ENCODE measurements at places on chromosomes 5 and 9. TPM values are rescaled to one million over a fixed set of nuclear protein-coding genes. Genes with fewer than 3 reads are reported as not detected.

- DNase-seq = no peak
Measured at GRCh38 chr5:6187501-6187900, 190.8 kb downstream of the MED10 start.

LTC4S gene
- 10.6 TPM for total RNA-seq

P4HA2 gene
- total RNA-seq = 57.9 TPM

PAPPA gene
- total RNA-seq = 2.0 TPM

DNA sequence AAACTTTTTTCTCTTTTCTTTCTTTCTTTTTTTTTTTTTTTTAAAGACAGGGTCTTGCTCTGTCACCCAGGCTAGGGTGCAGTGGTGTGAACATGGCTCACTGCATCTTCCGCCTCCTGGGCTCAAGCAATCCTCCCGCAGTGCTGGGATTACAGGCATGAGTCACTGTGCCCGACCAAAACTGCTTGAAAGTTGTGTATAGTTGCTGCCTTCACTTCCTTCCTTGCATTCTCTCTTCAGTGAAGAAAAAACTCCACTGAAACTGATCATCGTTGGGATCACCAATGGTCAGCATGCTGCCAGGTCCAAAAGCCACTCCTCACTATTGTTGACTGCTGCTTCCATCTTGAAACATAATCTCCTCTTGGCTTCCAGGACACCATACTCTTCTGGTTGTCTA is 66.6 kb upstream of the CTNNA1 start:
- DNase-seq = no peak

- DNase-seq = no peak
Measured at GRCh38 chr5:89445106-89445745, 562.2 kb upstream of the MEF2C start.

- no peak for DNase-seq
Measured at GRCh38 chr5:16585041-16585667, 31.6 kb downstream of the RETREG1 start.

RUSC2 gene
- 27.4 TPM for total RNA-seq

DNA sequence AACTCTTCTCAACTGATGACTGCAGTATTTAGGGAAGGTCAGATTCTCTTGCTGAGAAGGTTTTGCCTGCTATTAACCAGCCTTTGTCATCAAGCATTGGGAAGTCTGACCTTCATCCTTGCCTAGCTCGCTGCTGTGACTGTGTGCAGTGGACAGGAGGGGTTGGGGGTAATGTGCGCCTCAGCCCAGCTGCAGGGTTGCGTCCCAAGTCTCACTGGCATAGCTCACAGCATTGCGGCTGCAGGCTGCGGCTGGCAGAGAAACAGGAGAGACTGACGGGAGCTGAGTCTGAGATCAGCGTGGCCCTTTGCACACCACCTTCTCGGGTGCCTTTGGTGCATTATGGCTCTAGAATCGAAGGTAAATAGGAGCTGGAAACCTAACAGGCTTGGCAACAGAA is 55.9 kb upstream of the NCS1 start:
- no peak for DNase-seq

MOB3B gene
- total RNA-seq = 6.0 TPM

- DNase-seq = no peak
Measured at GRCh38 chr5:882253-883183, 10.1 kb downstream of the BRD9 start.

PCDHGB4 gene
- 4.9 TPM for total RNA-seq

BTNL8 gene
- 1.0 TPM for total RNA-seq

GRCh38 chr5:151520294-151520693 is 70.8 kb downstream of the FAT2 start:
- no peak for DNase-seq

GRCh38 chr9:7823651-7824050 is 24.1 kb upstream of the DMAC1 start:
- DNase-seq = no peak

- DNase-seq = no peak
Measured at GRCh38 chr9:70615464-70616138, 201.1 kb upstream of the KLF9 start.

GRCh38 chr9:83061990-83062650 is 822 bp downstream of the RASEF start:
- peak; percentile 92 for DNase-seq

DNA sequence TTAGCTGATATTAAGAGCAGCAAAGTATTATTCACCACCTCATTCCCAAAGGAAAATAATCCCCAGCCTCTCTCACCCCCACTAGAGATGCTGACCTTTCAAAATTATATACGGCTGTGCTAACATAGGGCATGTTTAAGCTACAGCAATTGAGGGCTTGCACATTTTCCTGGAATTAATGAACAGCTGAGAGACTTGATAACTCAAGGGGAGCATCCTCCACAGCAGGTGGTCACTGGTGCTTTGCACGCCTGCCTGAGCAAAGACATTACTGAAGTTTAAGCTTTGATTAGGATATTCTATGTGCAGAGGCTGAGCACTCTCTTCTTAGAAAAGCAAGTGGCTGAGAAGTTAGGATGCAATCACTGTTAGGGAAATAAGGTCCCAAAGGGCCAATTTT is 230.9 kb downstream of the FAM114A2 start:
- DNase-seq = no peak

GAPT gene
- not detected for total RNA-seq

GRCh38 chr9:134162212-134162775 is 2.1 kb downstream of the RNU6ATAC start:
- DNase-seq = no peak

- no peak for DNase-seq
Measured at GRCh38 chr9:87039809-87040392, 92.6 kb upstream of the GAS1 start.

ZDHHC11 gene
- 4.7 TPM for total RNA-seq

UNC13B gene
- 20.2 TPM for total RNA-seq

THBS4 gene
- total RNA-seq = 20.8 TPM

DEPDC1B gene
- total RNA-seq = 2.3 TPM

- no peak for DNase-seq
Measured at GRCh38 chr9:89277454-89277853, 33.5 kb upstream of the CKS2 start.

GNA14 gene
- total RNA-seq = 1.6 TPM

GRCh38 chr9:3361116-3361515 is 164.7 kb downstream of the RFX3 start:
- no peak for DNase-seq

GRCh38 chr5:170333161-170333910 is 35.8 kb upstream of the LCP2 start:
- DNase-seq = peak; percentile 20

GRCh38 chr9:69250681-69251080 is 74.3 kb upstream of the ENTREP1 start:
- no peak for DNase-seq

GRCh38 chr5:139403787-139404483 is at the start of gene SPATA24:
Gene SPATA24 (minus strand): TSS chr5:139404089. CDS start chr5:139404060, 29 bp downstream.
- peak; percentile 98 for DNase-seq

DNA sequence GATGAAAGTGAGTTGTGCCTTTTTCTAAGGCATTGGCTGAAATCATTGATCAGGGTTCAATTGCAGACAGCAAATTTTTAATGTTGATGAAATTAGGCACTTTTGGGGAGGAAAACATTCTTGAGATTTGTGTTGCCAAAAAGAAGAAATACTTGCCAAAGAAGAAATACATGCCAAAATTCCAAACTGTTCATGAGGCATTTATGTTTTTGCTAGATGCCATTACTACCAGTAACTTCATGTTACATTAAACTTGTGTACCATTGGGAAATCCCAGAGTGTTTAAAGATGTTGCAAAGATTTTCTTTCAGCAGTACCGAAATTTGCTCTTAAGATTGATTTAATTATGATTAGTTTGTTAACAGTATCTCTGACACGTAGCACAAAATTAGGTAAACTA is 7.0 kb downstream of the XRCC4 start:
- DNase-seq = no peak

OGN gene
- total RNA-seq = 4.4 TPM

- no peak for DNase-seq
Measured at GRCh38 chr9:136305804-136306203, 1.9 kb upstream of the CCDC187 start.

HMGCS1 gene
- total RNA-seq = 22.8 TPM

DNA sequence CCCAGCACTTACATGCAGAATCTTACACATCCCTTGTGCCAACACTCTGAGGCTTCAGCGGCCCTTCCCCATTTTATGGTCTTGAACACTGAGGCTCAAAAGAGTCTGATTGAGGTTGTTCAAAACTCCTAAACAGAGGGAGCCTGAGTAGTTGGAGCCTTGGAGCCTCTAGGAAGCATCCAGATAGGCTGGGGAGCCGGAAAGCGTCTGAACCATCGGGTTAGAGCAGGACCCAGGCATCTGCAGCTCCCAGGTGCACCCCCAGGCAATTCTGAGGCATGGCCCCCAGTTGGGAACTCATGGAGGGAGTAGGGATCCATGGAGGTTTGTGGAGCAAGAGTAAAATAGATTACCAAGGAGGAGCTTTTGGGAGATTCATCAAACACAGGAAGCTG is 3.8 kb downstream of the OLFML2A start:
- DNase-seq = no peak

SQSTM1 gene
- total RNA-seq = 606 TPM

MELK gene
- not detected for total RNA-seq

DNA sequence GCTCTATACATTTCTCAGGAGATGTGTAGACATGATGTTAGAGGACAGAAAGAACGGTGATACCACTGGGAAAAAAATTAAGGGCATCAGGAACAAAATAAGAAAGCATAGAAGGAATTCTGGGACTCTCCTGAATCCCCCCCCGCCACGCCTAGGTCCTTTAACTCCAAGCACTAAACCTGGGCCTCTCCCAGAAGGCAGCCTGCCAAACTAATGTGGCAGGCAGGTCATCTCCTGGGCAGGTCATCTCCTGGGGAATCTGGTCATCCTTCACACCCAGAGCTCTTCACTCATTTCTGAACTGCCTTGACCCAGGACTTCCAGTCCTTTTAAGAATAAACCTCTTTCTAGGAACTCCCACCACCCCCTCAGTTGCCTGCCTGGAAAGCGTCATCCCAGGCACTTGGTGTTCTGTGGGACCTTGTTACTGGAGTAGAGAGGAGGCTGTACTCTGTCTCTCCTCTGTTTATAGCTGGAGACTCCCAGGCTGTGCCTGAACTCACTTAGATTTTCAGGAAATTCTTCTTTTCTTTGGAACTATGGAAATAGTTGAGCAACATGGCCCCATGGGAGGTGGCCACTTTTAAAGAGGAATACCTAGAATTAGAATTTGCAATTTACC is 24.1 kb downstream of the PSAT1 start:
- DNase-seq = no peak

GRCh38 chr9:35229066-35229778 is 67.4 kb downstream of the UNC13B start:
- no peak for DNase-seq

- no peak for DNase-seq
Measured at GRCh38 chr5:119554597-119554996, 74.8 kb upstream of the FAM170A start.

DNA sequence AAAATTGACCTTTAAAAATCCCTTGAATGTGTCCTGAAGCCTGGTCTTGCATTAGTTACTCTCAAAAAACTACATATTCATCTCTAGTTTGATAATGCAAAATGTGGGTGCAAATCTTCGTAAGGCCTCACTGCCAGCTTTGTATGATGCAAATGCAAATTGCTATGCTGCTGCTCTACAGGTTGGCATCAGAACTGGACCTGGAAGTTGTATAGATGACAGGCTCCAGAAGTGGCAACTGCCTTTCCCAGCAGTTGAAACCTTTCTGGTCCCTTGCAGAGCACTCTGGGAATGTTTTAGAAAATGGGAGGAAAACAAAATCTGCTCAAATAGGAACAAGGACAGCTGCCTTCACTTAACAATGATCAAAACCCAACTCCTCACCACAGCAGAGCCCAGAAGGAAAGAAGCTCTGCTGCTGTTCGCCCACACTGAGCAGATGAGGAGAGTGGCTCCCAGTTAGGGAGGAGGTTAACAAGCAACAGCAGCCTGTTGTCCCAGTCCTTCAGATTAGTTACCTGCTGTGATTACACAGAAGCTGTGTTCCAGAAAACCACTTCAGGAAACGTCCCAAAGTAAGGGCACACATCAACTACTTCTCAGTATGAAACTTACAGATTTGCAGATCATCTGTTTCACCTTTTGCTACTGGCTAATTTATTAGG is 93.5 kb downstream of the PLPP1 start:
- DNase-seq = no peak

DNA sequence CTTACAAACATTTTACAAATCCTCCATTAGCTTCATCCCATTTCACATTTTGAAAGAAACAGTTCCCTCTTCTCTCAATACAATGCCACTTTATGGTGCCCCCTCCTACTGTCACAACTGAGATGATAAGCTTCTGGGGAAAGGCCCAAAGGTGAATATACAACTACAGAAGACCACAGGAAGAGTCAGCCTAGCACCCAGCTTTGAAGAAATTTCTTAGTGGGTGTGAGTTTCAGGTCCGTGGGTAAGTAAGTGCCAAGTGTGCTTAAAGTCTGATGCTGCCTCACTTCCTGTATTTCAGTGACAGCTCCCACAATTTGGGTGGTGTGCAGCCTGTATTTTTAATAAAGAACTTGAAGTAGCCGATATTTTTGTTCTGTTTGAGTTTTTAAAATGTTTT is 68.1 kb downstream of the ARHGEF28 start:
- DNase-seq = no peak

MEIKIN gene
- 39.2 TPM for total RNA-seq

Data from body of pancreas (tissue), 4 donors.